ENCODE measurements at places on chromosomes 4 and X.

DNA sequence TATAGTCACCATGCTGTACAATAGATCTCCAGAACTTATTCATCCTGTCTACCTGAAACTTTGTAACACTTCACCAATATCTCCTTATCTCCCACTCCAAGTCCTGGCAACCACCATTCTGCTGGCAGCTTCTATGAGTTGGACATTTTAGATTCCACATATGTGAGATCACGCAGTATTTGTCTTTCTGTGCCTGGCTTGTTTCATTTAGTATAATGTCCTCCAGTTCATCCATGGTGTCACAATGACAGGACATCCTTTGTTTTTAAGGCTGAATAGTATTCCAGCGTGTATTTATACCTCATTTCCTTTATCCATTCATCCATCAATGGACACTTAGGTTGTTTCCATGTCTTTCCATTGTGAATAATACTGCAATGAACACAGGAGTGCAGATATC, 198.7 kb downstream of the QDPR start:
- no peak for DNase-seq

DNA sequence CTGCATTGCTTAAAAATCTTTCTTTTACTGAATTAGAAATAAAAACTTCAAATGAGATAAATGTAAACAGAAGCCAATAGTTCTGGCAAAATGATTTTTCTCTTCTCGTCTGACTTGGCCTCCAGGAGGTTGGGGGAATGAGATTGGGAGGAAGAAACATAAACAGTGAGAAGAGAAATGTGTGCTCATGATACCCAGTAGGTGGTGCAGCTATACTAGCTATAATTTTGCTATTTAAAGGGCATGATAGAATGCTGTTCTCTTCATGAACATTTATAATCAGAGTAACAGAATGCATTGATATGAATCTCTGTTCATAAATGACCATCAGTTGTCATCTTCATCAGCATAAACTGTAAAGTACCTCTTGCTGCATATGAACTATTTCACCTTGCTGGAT, 85.5 kb downstream of the TACR3 start:
- DNase-seq = no peak

- DNase-seq = no peak
Measured at GRCh38 chr4:12897954-12898353, 586.2 kb downstream of the RAB28 start.

GRCh38 chr4:79996851-79997250, 76.2 kb downstream of the ANTXR2 start:
- no peak for DNase-seq

- no peak for DNase-seq
Measured at GRCh38 chr4:67201334-67201733, 344.0 kb downstream of the CENPC start.

GRCh38 chrX:21948897-21949578, 8.5 kb downstream of the SMS start:
- DNase-seq = no peak

DNA sequence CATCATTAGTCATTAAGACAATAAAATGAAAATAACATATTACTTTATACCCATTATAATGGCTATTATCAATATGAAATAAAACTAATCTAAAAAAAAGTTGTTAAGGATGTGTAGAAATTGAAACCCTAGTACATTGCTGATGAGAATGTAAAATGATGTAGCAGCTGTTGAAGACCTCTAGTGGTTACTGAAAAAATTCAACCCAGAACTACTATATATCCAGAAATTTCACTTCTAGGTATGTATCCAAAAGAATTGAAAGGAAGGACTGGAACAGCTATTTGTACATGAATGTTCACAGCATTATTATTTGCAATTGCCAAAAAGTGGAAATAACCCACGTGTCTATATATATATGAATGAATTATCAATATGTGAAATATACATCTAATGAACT, 180.3 kb upstream of the KLHL4 start:
- DNase-seq = no peak

GRCh38 chrX:133434197-133434820, 19.0 kb upstream of the GPC4 start:
- DNase-seq = no peak

- DNase-seq = no peak
Measured at GRCh38 chr4:77905651-77906263, 43.1 kb downstream of the MRPL1 start.

DNA sequence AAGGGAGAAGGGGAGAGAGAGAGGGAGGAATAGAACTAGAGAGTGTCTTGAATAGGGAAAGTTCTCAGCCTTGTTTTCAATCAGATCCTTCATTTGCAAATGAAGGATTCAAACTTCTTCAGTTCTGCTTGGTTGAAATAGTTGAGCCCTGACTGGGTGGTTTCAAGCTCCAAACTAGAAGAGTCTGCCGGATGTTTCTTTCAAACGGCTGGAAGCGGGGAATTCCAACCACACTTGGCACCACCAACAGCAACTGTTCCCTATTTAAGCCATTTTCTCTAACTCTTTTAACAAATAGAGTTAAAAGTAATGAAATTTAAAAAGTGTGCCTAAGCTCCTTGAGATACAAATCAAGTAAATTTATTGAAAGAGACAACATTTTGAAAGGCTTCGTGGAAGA, 67.5 kb upstream of the DDX60 start:
- peak; percentile 26 for DNase-seq

GRCh38 chrX:47863187-47863586, 26.5 kb downstream of the ZNF81 start:
- peak; percentile 32 for DNase-seq

- DNase-seq = no peak
Measured at GRCh38 chrX:94401426-94401825, 727.4 kb downstream of the FAM133A start.

- DNase-seq = peak; percentile 84
Measured at GRCh38 chr4:113540859-113541258, 220.7 kb downstream of the CAMK2D start.

GRCh38 chrX:83997781-83998180, 136.8 kb downstream of the CYLC1 start:
- DNase-seq = no peak

DNA sequence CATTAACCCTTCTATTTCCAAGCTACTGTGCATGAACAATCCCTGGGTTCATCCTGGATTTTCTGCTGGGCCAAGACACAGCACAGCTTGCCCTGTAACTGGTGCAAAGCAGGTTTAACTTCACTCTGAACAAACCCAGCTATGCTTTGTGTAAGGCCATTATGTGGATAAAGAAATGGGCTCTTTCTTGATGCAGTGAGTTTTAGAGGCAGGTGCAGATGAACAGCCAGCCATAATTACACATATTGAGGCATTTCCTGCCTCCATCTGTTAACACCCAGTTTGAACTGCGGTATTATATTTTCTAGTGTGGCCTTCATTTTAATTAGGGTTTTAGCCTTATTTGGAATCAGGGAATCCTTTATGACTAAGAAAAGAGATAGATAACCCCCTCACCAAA, 68.7 kb upstream of the ARX start:
- DNase-seq = no peak

DNA sequence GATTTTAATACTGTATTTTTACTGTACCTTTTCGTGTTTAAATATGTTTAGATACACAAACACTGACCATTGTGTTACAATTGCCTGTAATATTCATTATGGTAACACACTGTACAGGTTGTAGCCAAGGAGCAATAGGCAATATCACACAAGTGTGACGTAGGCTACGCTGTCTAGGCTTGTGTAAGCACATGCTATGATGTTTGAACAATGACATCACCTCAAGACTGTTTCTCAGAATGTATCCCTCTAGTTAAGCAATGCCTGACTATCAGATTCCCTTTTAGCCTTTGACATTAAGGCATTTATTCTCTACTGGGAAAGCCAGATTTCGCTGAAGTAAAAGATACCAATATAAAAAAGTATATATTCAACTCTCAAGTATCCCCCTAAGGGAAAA, 66.2 kb downstream of the VCX3A start:
- no peak for DNase-seq

DNA sequence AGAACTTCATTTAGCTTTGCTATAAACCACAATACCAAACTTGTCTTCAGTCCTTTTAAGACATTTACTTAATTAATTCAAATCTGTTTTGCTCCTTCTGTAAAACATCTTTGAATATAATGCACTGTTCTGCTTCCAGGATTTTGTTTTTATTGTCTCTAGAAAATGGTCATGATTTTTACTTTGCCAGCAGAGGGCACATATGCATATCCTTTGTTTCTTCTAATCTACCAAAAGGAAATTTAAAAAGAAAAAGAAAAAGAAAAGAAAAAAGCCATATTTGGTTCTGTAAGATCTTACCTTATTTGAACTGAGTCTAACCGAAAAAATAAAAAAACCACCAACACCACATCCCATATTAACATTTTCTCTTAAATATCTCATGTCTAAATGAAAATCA, 101.9 kb upstream of the CCSER1 start:
- DNase-seq = peak; percentile 3

- no peak for DNase-seq
Measured at GRCh38 chr4:59945277-59945676, 1254.8 kb upstream of the ADGRL3 start.

Measured in myocyte (in vitro differentiated cells).